IPS DF 6.9 (cell line): ENCODE measurements at places on chromosomes 3 and 15.
A peak's percentile ranks its signal among the peaks of the same experiment; 100 is the strongest.

- no peak for DNase-seq
These were observed 33.8 kb upstream of the ACP3 start for GRCh38 chr3:132283440-132283839.

GRCh38 chr3:131550562-131551465, 48.0 kb upstream of the MRPL3 start:
- no peak for DNase-seq

DNA sequence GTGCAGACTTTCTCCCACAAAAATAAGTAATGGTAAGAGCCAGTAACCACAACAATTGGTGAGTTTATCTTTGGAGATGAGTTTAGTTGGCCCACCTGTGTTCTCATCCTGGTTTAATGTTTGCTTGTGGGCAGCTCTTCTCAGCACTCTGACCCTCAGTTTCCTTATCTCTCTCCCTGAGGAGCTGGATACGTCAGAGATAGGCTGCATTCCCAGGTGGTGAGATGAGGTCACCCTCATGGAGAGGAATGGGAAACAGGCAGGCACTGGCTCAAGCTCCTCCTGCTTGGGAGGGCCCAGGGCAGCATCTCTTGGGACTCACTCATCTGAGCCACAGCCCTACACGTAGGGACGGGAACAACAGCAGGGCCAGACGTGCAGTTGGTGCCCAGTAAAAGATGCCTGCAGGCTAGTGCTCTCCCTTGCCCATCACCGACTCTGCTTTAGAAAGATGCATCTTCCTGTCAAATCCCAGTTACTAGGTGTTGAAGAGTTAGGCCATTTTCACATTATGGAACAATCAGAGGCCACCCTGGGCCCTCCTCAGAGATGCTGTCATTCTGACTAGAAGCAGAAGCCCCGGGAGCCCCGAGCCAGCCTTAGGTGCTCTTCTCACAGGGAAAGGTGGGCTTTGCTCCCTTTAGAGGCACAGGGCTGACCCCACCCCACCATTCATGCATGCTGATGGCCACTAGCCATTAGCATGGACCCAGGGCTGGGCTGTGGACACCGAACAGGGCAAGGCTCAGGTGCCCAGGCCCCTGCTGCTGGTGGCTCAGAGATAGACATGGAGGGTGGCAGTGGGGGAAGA, 59.7 kb downstream of the GRIP2 start:
- DNase-seq = no peak

DNA sequence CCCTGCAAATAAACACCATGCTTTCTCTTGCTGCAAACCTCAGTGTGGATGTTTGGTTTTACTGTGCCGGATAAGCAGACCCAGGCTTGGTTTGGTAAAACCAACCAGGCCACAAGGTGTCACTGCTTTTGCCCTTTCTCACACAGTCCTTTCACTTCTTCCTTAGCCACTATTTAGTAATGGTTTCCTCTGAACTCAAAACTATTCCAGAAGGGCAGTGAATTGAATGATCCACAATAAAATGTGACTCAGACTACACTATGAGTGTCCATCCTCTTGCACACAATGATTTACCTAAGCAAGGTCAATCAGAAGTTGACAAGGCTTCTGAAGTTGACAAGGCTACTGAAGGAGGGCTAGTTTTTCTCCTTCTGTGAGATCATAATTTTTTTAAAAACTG, 552.4 kb upstream of the CCDC54 start:
- DNase-seq = no peak

DNA sequence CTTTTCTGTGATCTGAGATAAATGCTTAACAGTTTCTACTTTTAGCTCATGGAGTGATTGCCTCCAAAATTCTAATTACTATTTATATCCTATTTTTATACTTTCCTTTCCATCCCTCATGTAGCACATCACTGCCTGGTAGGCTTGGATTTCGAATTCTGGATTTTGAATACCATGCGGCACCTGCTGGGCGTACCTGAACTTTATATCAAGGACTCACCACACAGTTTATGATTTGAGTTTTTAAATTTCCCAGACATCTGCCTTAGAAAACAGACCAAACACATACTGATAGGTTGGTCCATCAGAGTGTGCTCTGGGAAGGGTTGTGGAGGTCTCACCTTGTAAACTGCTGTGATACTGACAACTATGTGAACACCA, 6.4 kb downstream of the TRAK1 start:
- DNase-seq = no peak

GRCh38 chr3:55091381-55092225, 163.7 kb upstream of the LRTM1 start:
- no peak for DNase-seq

GRCh38 chr3:71582036-71582611, 1.4 kb downstream of the FOXP1 start:
- no peak for DNase-seq

DNA sequence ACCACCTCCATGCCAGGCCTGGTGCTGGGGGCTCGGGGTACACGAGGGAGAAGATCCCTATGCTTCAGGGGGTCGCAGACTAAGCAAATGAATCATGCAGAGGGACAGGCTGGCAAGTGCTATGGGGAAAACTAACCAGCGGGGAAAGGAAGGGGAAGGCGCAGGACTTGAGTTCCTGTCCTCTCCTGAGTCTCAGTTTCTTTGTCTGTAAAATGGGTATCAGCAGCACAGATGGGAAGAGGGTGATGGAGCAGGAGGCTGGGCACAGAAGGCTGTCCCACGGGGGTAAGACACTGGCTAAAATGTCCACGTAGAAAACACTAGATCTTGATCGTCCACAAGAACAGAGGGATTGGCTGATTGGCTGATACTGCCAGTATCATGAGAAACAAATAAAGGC, 39.8 kb downstream of the RGMA start:
- no peak for DNase-seq

- DNase-seq = no peak
These were observed 1.4 kb upstream of the KAT2B start for GRCh38 chr3:20038699-20039465.

DNA sequence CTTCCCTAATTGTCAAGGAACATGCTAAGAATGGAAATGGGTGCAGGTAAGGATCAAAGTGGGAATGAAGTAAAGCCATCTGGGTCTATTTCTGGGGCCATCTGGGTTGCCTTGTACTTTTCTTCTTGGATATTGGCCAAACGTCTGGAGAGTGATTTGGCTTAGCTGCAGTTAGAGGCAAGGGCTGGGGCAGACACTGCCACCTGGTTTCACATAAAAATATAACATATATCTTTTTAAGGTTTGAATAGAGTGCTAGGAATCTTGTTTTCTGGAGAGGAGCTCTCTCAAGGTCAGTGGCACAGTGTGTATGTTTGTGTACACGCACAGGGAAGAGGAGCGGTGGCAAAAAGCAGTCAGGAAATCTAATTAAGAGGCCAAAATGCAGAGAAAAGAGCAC, 24.7 kb upstream of the EOMES start:
- DNase-seq = no peak

DNA sequence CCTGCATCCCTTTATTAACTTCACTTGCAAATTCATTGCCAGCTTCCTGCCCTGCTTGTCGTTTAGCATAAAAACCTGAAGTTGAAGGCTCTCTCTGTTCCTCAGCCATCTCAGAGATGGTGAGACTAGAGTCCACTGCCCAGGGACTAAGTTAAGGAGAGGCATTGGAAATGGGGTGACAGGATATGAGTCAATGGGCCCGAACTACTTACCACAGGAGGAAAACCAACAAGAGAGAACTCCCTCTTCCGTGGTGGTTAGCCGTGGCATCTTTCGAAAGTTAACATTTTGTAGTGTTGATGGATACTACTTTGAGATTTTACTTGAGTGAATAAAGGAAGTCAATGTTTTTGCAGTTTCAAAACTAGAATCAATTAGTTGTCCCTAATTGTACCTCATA, 65.3 kb downstream of the LRTM1 start:
- DNase-seq = no peak

DNA sequence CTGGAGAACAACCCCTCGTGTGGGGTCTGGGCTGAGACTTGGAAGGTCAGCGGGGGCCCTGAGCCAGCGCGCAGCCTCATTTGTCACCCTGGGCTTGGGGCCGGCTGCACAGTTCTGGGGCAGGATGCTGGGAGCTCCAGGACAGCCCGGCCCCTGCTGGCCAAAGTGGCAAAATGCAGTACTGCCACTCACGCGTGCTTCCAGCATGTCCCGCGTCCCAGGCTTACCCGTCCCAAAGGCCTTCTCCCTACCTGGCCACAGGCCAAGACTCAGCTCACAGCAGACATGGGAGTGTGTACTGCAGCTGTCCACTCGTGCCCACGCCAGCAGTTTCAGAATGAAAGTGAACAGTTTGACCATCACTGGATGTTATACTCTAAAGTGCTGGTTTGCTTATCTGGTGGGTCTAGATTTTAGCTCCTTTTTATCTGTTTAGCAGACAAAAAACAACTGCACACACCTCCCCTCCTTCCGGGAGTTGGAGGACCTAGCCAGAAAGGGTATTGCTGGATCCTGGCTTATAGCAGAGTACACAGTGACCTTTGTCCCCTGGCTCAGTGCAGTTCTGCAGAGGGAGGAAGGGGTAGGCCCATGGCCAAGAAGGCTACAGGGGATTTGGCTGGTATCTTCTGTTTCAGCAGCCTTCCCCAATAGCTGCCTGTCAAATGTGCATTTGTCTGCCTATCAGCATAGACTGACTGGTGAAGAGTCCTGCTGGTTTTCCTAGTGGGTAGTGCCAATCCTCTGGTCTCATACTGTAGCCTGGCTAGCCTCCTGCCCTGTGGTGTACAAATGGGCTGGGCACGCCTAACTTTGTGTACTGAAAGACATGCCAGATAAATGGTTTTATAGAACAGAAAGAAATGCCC, 23.2 kb upstream of the IP6K2 start:
- DNase-seq = peak; percentile 54

DNA sequence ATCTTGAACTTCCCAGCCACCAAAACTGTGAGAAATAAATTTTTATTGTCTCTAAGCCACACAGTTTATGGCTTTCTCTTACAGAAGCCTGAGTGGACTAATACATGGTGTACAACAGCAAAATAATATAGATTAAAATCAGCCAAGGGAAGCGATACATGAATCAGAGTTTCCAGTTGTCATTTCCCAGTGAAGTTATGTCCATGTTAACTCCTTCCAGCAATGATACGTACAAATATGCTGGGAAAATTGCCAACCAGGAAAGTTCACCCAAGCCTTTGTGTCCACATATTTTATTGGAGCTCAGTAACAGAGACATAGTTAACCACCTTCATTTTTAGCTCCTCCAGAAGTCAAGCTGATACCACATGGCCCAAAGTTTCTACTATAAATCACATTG, 280.9 kb upstream of the KCNMB2 start:
- no peak for DNase-seq

GRCh38 chr3:65169961-65170360, 482.2 kb upstream of the ADAMTS9 start:
- DNase-seq = no peak

- DNase-seq = no peak
These were observed 281.9 kb downstream of the TLE3 start for GRCh38 chr15:69815793-69816192.

DNA sequence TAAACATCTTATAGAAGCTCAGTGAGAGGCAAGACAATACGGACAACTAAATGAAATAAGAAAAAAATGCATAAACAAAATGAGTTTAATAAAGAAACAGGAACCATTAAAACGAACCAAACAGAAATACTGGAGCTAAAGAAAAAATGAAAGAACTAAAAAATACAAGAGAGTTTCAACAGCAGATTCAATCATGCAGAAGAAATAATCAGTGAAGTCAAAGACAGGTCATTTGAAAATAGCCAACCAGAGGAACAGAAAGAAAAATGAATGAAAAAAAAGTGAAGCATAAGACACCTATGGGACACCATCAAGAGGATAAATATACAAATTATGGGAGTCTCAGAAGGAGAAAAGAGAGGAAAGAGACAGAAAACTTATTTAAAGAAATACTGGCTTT, 42.5 kb upstream of the PRR20G start:
- no peak for DNase-seq

DNA sequence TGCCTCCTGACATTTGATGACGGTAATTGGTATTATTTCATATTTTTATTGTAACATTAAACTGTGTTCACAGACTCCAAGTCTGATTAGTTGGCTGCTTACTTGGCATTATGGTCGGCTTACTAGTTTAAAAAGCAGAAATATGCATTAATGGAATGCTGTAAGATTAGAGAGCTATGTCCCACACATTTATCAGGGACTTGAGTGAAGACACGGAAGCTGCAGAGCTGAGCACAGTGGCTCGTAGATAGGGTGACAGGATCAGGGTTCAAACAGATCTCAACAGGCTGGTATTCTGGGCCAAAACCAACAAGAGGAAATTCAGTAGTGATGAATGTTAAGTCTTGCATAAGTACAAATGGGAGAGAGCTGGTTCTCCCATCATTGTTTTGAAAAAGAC, 113.8 kb downstream of the ADAMTSL3 start:
- no peak for DNase-seq

- DNase-seq = no peak
These were observed 4.9 kb upstream of the C3orf49 start for GRCh38 chr3:63814237-63814636.

- no peak for DNase-seq
These were observed 47.2 kb downstream of the CD86 start for GRCh38 chr3:122102191-122102935.

DNA sequence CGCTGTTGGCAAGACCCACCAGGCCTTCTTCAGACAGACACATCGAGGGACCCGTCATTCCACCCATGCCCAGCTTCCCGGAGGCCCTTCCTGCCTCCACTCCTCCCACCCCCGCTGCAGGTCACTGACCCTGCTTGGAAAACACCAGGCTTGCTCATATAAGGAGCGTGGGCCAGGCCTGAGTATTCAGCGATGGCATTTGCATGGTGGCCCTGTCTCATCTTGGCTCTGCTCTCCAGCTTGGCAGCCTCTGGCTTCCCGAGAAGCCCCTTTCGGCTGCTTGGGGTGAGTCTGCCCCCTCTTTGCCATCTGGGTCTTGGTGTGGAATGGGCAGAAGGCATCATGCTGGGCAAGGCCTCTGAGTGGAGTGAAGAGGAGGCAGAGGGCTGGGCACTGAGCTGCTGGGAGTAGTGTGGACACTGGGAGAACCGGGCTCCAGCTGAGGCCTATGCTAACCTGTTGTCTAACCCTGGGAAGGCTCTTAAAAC, at the start of gene ITIH3:
TSS of gene ITIH3 (plus strand) at position 185 of the 488 bp plus-strand sequence. CDS start at position 193, 8 bp downstream.
- DNase-seq = no peak

DNA sequence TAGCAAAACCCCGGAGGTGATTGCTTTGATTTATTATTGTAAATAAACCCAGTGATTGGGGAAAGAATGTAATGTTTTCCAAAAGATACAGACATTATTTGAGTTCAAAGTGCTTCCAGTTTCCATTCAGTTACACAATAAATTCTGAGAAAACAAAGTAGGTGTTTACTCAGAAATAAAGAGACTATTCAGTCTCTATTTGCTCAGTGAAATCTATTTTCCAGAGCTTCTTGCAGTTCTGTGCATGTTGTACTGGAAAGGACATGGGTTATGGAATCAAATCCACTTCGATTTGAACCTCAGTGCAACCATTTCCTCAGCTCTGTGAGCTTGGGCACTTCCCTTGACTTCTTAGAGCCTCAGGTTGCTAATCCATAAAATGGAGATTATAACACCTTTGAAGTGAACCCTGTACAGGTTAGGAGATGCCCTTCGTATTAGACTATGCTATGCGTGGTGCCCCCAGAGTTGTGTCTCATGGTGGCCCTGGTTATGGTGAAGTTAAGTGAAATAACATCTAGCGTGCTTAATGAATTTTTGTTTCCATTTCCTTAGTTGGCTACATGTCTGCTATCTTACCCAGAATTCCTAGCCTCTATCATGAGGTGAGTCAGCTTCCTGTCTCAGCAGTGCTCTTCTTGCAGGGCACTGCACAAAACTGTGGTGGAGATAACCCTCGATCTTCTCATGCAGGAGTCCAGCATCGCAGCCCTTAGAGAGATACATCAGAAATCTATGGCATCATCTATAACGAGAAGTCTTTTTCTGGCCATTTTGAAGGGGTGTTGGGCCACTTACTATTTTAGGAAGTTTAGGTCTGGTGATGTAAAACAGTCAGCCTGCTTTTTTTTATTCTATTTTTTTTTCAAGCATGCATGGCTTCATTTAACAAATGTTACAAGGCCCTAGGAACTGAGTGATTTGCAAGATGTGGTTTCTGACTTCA, 97.7 kb downstream of the RPL39L start:
- DNase-seq = no peak
